ENCODE measurements at places on chromosomes 12 and 14.

DNA sequence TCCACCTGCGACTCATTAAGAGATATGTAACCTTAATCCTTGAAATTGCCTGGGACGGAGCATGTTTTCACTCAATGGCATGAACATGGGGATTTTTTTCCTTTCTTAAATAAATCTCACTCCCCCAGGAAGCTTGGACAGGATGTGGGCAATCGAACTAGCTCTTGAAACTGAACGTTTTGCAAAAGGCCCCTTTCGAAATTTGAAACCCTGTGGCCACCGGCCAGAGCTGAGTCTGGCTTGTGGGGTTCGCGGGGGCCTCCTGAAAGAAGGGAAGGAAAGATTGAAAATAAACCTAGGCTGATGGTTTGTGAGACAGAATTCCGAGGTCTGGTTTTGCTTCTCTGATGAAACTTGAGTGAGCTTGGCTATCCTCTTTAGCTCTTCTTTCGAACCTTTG, 101.4 kb upstream of the RTL1 start:
- DNase-seq: no peak

DNA sequence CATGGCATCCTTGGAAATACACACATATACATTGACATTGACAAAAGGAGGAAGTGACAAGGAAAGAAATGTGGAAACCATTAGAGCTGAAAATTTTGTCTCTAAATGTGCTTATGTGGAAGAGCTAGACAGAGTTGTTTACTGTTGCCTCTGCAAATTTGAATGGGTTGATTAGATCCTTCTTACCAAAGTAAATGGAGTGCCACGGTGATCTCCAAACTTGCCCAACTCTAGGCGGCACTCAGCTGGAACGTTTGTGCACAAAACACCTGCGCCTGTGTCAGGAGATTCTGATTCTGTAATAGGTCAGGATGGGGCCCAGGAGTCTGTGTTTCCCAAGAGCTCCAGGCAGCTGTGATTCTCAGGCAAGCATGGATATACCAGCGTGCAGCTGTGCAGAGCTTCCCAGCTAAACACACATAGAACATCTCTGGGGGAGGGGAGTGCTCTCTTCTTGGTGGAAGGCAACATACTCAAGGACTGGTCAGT, 77.8 kb upstream of the BDKRB2 start:
- no peak for DNase-seq

- DNase-seq: no peak
Observed at GRCh38 chr14:34926552-34926951, 51.4 kb upstream of the BAZ1A start.

GRCh38 chr12:67048371-67048770, 220.8 kb upstream of the CAND1 start:
- no peak for DNase-seq

DNA sequence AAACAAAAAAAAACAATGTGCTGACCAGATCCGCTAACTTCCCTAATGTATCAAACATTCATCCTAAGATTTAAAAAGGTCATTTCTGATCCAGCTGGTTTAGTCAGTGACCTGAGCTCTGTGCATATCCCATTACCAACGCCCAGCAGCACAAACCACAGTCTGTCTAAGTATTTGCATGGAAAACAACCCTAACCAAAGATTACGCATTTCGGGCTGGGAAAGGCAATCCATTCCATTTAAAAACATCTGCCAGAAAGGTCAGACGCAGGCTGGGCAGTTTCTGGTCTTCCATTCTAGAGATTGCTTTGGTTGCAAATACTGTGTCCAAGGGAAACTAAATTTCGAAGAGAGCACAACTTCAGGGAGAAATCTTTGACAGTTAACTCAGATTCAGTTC, 234.9 kb downstream of the FLRT2 start:
- no peak for DNase-seq

DNA sequence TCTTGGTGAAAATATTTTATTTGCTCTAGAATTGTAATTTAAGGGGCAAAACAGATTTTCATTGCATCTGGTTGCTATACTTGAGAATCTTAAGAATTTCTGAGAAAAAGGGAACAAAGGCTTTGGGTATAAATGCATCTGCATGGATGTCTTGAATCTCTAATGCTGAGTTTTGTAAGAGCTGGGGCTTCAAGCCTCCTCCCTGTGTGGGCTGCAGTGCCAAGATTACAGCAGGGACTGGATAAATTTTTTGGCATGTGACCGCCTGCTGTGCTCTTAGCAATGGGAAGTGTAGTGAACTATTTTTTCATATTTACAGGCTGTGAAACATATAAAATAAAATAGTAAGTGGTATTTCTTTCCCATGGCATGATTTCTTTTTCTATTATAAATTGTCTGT, 70.0 kb downstream of the SLC38A6 start:
- DNase-seq: no peak

- no peak for DNase-seq
Observed at GRCh38 chr14:63186453-63186852, 17.8 kb upstream of the RHOJ start.

DNA sequence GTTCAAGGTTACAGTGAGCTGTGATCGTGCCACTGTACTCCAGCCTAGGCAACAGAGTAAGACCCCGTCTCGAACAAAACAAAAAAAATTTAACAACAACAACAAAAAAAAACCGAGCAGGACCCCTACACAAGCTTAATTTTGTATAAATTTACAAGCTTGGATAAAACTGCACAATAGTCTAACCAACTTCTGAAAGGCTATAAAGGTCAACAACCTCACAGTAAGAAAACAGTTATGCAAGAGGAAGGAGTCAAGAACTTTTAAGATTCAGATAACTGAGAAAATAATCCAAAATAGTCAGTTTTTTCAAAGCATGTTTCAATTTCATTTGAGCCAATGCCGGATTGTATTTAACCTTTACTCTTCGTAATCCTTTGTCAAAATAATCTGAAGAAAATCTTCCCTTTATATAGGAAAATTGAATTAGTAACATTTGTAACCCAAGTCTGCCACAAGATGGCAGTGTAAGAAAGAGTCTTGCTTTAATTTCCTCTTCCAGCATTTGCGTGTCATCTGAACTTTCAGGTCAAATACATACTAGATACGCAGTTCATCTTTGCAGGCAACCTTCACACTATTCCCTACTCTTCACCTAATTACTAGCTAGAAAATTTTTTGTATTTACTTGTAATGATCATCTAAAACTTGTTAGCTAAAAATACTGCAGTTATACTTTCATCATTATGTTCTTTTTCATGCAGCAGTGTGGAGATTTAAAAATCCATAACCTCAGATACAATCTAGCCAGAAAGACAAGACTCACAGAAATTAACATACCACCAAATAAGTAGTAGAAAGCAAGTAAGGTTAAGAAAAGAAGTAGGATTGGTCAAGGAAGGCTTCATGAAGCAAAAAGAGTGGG, 5.8 kb downstream of the CCNB1IP1 start:
- DNase-seq: peak; percentile 67

DNA sequence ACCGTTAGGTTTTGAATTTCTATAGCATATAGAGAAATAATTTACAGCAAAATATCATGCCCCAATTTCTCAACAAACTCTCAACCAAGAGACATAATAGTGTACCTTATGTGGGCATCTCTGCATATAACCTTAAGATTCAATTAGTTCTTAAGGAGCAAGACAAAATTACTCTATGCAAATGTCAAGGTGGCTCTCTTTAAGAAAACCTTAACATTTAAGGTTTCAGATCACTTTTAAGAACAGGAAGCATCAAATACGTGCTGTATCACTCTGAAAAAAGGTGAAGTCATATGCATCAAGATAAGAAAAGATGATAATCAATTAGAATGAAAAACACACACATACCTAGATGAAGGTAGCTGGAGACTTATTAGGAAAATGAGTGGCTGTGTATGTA, 728.0 kb downstream of the FLRT2 start:
- DNase-seq: no peak

GRCh38 chr12:19886065-19886464, 446.8 kb downstream of the AEBP2 start:
- no peak for DNase-seq

DNA sequence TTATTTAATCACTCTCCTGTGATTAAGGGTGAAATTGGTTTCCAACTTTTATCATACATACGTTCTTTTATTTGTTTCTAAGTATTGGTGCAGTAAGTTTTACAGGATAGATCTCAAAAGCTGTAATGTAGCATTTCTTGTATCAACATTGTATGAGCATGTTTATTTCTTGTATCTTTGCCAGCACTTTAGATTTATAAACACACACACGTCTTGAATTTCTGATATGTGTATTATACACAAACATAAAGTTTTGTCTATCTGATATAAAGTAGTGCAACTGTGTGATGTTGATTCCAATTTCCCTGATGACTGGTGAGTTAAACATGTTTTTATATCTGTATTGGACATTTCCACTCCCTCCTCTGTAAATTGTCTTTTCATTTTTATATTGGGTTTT, 134.7 kb downstream of the NOVA1 start:
- no peak for DNase-seq

GRCh38 chr14:104677512-104678332, 11.7 kb upstream of the INF2 start:
- peak; percentile 81 for DNase-seq

DNA sequence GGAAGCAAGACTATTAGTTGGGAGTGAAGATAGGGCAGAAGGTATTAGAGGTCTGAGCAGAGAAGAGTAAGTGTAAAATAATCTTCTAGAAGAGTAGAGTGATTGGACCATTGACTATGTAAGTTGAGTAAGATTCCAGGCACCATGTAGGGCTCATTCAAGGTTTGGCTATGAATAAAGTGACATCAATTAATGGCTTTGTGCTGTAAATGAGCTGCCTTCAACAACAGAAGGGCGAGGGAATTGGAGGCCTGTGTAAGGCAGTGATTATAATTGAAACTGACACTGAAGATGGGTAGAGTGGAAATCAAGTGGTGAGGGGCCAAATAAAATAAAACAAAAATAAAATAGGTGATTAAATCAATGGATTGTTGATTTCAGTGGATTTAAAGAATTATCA, 26.4 kb downstream of the PTPRQ start:
- DNase-seq: no peak

- no peak for DNase-seq
Observed at GRCh38 chr12:14994610-14995009, 21.8 kb downstream of the PDE6H start.

DNA sequence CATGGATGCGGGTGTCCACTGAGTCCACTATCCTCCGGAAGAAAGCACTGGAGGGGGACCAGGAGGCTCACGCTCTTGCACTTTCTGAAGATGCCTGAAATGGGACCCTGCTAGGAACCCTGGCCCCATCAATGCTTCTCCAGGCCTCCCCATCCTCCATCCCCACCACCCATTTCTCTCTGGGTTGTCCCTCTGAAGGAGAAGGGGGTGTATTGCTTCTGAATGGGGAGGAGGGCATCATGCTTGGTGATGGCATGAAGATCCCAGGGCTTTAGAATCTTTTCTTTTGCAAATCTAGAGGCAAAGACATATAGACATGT, 681 bp upstream of the JPH4 start:
- no peak for DNase-seq

DNA sequence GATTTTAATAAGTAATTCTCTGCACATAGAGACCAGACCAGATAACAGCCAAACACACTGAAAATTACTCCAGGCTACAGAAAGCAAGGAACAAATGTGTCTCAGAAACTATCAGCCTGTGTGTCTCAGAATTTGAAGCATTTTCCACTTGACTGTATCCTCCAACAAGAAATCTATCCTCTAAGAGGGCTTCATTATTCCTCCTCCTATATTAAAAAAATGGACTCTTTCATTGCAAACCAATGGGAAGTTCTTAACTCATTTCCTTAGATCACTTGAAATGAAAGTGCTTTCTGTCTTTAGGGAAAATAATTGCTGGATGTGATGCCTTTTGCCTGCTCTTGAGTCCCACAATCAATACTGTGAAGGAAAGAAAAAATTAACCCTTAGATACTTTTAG, 2.3 kb downstream of the ST8SIA1 start:
- no peak for DNase-seq

GRCh38 chr14:54322246-54322645, 74.6 kb upstream of the CDKN3 start:
- no peak for DNase-seq

DNA sequence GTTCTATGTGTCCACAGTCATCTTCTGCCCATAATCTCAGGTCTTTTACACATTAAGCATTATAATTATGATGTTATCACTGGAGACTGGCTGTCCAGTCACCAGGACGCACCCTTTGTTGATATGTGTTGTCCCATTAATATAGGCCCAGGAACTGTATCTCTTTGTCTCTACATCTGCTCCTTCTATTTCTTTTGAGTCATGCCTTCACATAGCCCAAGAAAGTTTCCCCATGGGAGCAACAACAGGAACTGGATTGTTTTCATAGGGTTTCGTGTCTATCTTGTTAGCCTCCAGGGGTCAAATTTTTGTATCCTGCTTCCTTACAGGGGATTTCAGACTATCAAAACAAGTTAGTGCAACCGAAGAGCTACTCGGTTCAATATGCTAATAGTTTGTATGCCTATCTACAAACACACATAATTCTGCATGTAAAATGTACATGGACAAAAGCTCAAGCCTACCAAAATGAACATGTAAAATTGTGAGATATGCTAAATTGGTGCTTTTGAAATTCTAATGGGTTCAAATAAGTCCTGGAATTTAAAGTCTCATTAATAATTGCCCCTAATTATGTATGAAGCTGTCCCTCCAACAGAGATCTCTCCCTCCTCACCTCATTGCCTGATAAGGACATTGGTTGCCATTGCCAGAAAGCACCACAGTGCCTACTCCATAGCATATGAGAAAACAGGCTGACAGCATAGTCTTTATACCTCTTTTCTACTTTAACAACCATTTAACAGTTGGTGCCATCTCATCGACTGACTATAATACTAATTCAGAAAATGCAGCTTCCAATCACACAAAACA, 99.8 kb upstream of the DIO2 start:
- no peak for DNase-seq

- DNase-seq: no peak
Observed at GRCh38 chr12:52627395-52628110, 9.2 kb upstream of the KRT73 start.

DNA sequence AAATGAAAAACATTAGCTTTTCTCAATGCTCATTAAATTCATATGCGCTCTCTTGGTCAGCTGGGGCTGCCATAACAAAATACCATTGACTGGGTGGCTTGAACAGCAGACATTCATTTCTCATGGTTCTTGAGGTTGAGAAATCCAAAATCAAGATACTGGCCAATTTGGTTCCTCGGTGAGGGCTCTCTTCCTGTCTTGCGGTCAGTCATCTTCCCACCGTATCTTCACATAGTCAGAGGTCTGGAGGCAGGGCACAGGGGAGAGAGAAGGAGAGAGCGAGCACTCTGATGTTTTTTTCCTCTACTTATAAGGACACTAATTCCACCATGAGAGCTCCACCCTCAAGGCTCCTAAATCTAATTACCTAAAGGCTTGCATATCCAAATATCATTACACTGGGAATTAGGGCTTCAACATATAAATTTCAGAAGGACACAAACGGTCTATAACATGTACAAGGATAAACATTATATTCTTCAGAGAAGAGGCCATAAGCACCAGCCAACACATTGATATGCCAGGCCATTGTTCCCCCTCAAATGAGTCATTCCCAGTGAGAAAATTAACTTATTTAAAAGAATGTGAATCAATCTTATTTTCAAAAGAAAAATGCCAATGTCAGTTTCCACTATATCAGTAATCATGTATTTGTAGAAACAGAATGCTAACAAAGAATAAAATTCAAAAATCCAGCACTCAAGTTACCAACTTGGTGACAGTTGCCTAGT, 152.2 kb downstream of the BTG1 start:
- DNase-seq: no peak

Data from SK-N-DZ (cell line).